Uterus (tissue), 4 donors: ENCODE measurements at places on chromosomes 11 and 22. TPM values are rescaled to one million over a fixed set of nuclear protein-coding genes. Genes with fewer than 3 reads are reported as not detected.

Gene MRGPRE
- not detected for total RNA-seq

Gene OSBPL5
- 83.3 TPM for total RNA-seq

- no peak overlapping the region for H3K4me3 ChIP-seq
- no peaks in the 10 kb centered on the region for H3K4me1 ChIP-seq
- DNase-seq, result no peak
- no peaks in the 10 kb centered on the region for H3K36me3 ChIP-seq
- H3K27me3 ChIP-seq, result no peaks in the 10 kb centered on the region
Measured at GRCh38 chr11:64726867-64727530, 4.0 kb upstream of the NRXN2 start.

Gene NEFH
- total RNA-seq, result not detected

- no peaks in the 10 kb centered on the region for H3K27me3 ChIP-seq
- H3K4me3 ChIP-seq, result no peak overlapping the region
- H3K27ac ChIP-seq, result no peak overlapping the region
Measured at GRCh38 chr11:6538456-6538855, 41.4 kb downstream of the DNHD1 start.

Gene ROBO4
- total RNA-seq, result 11.2 TPM

GRCh38 chr22:19291218-19291579 lies 320 bp downstream of the CLTCL1 start:
- H3K27me3 ChIP-seq, result no peaks in the 10 kb centered on the region
- no peaks in the 10 kb centered on the region for H3K36me3 ChIP-seq
- DNase-seq, result peak; percentile 28
- no peaks in the 10 kb centered on the region for H3K4me1 ChIP-seq
- H3K27ac ChIP-seq, result peak overlapping the region; percentile 66

- no peaks in the 10 kb centered on the region for H3K36me3 ChIP-seq
- H3K27me3 ChIP-seq, result no peaks in the 10 kb centered on the region
- H3K4me1 ChIP-seq, result no peaks in the 10 kb centered on the region
- no peak within 1 kb of the TSS for H3K27ac ChIP-seq
Measured at GRCh38 chr11:107590460-107591377, at the start of gene ELMOD1. Gene ELMOD1 (plus strand): TSS chr11:107591147. CDS start chr11:107618190, 27,043 bp downstream.

DNA sequence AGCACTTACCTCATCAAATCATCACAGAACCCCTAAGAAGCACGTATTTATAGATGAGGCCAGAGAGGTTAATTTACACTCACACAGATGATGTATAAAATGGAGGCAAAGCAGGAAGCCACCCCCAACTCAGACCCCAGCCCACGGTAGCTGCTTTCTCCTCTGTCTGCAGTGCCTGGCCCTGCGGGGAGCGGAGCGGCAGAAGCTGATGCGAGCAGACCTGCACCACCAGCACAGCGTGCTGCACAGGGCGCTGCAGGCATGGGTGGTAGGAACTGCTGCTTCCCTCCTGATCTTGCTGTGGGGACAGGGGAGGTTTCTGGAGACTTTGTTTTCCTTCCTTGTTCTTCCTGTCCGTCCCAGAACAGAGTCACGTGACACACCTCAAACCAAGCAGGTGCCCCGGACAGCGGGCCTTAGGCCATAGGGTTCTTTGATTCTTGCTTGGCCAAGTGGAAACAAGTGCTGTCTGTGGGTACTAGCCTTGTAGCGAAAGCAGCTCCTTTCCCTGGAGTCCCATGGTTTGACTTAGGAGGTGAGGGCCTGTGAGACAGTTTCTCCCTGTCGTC lies 57.8 kb downstream of the PISD start:
- H3K27me3 ChIP-seq, result no peaks in the 10 kb centered on the region
- no peaks in the 10 kb centered on the region for H3K36me3 ChIP-seq
- H3K4me1 ChIP-seq, result peaks cover 13% of the 10 kb centered on the region
- no peak overlapping the region for H3K4me3 ChIP-seq
- H3K27ac ChIP-seq, result peak overlapping the region; percentile 74
- no peak for DNase-seq

DNA sequence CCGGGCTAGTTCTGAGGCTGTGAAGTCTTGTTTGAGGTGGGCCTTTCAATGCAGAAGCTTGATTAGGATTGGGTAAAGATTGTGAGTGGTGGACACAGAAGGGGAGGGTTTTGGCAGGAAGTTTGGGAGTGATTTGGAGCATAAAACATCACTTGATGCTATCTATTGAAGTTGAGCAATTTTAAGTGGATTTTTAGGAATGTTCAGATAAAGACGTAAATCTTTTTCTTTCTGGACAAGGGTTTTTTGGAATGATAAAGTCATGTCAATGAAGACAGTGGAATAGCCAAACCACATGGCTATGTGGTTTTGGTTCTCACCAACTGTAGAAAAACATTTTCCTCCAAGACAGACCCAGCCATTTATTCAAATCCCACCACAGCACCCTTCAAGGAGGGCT lies 111.2 kb upstream of the SNX19 start:
- no peak overlapping the region for H3K27ac ChIP-seq
- no peak for DNase-seq
- no peaks in the 10 kb centered on the region for H3K4me1 ChIP-seq
- no peaks in the 10 kb centered on the region for H3K27me3 ChIP-seq
- no peaks in the 10 kb centered on the region for H3K36me3 ChIP-seq

DNA sequence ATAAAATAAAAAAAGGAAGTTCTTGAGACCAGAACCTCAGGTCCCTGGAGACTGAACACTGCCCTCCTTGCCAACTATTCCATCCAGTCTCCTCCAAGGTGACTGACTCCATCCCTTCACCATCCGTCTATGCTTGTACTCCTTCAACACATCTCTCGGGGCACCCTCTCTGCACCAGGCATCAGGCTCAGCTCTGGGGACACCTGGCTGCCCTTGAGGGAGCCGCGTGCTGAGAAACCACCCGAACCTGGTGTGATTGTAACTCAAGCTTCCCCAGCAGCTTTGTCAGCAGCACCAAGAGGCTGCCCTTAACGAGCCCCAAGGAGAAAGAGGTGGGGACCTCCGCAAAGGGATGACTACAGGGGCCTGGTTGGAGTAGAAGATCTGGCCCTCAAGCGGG lies 1.7 kb downstream of the PTPN5 start:
- H3K4me1 ChIP-seq, result no peaks in the 10 kb centered on the region
- no peaks in the 10 kb centered on the region for H3K36me3 ChIP-seq
- H3K4me3 ChIP-seq, result no peak overlapping the region
- no peak for DNase-seq

DNA sequence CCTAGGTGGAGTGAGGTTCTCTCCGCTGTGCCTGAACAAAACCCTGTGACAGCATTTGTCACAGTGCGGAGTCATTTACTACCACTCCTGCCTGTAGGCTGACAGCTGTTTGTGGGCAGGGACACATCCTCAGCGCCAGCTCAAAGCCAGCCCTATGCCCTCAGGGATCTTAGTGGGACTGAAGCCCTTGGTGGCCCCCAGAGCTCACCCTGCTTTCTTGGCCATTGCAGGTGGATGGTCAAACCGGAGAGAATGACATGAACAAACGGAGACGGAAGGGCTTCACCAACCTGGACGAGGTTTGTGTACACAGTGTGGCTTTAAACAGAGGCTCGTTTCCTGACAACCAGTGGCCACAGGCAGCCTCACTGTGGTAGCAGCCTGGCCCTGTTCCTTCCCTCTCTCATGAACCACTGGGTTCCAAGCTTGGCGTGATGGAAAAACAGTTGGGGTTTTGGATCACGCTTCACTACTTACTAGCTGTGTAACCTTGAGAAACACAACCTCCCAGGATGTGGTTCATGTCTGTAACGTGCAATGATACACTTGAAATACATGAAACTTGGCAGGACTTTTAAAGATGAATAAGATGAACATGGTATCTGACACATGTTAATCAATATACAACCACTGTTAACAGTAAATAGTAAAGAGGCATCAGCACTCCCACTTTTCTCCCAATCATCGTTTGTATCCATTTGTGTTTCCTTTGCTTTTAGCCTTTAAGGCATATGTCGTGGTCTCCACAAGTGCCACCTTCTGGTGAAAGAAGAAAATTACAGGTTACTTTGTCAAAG lies 125.8 kb downstream of the MICAL2 start:
- H3K4me3 ChIP-seq, result no peak overlapping the region
- no peaks in the 10 kb centered on the region for H3K27me3 ChIP-seq
- H3K27ac ChIP-seq, result peak overlapping the region; percentile 71
- DNase-seq, result no peak

GRCh38 chr11:99766811-99767210 lies 746.1 kb downstream of the CNTN5 start:
- H3K4me3 ChIP-seq, result no peak overlapping the region
- H3K27ac ChIP-seq, result no peak overlapping the region
- no peak for DNase-seq
- H3K4me1 ChIP-seq, result no peaks in the 10 kb centered on the region
- H3K36me3 ChIP-seq, result no peaks in the 10 kb centered on the region

DNA sequence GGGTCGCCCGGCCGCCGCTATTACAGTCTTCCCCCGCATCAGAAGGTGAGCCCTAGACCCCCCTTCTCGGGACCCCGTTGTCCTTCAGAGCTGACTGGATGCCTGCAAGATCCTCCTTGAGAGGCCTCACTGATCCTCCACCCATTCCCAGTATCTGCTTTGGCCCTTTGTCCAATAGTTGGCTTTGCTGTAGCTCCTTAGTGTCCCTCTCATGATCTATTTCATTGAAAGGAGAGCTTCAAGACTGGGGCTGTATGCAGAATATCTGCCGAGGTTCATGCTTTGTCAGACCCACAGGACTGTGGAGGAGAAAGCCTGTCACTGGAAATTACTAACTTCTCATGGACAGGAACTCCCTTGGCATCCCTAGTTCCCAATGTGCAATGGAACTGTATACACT lies 499 bp downstream of the DLAT start:
- H3K27me3 ChIP-seq, result no peaks in the 10 kb centered on the region
- no peak for DNase-seq
- no peaks in the 10 kb centered on the region for H3K4me1 ChIP-seq

Gene F2
- total RNA-seq, result not detected

Gene TRIM6
- total RNA-seq, result 4.3 TPM

DNA sequence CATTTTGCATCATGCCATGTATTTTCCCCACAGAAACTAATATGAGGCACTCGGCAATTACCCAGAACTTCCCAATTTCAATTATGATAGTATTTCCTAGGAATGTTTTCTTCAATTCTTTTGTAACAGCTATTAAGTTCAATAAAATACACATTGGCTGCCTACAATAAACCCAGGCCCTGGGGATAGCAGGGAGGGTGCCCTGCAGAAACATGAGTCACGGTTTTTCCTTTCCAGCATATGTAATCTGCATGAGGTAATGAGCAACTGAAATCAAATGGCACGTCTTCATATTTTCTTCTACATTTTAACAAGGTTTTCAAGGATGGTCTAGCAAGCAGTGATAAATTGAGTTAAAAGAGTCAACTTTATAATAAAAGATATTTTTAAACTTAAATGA lies 32.0 kb downstream of the GUCY1A2 start:
- H3K4me3 ChIP-seq, result no peak overlapping the region
- peaks cover 4% of the 10 kb centered on the region for H3K4me1 ChIP-seq
- H3K27ac ChIP-seq, result peak overlapping the region; percentile 83

- no peaks in the 10 kb centered on the region for H3K4me1 ChIP-seq
- H3K27me3 ChIP-seq, result no peaks in the 10 kb centered on the region
- DNase-seq, result peak; percentile 64
- H3K36me3 ChIP-seq, result no peaks in the 10 kb centered on the region
- H3K27ac ChIP-seq, result no peak overlapping the region
- H3K4me3 ChIP-seq, result no peak overlapping the region
Measured at GRCh38 chr22:23128269-23129108, 13.3 kb downstream of the RSPH14 start.

GRCh38 chr22:37552524-37553163 lies 7.6 kb upstream of the CDC42EP1 start:
- H3K36me3 ChIP-seq, result no peaks in the 10 kb centered on the region
- H3K27me3 ChIP-seq, result no peaks in the 10 kb centered on the region
- peaks cover 21% of the 10 kb centered on the region for H3K4me1 ChIP-seq
- peak overlapping the region; percentile 63 for H3K27ac ChIP-seq
- DNase-seq, result peak; percentile 68
- H3K4me3 ChIP-seq, result no peak overlapping the region

DNA sequence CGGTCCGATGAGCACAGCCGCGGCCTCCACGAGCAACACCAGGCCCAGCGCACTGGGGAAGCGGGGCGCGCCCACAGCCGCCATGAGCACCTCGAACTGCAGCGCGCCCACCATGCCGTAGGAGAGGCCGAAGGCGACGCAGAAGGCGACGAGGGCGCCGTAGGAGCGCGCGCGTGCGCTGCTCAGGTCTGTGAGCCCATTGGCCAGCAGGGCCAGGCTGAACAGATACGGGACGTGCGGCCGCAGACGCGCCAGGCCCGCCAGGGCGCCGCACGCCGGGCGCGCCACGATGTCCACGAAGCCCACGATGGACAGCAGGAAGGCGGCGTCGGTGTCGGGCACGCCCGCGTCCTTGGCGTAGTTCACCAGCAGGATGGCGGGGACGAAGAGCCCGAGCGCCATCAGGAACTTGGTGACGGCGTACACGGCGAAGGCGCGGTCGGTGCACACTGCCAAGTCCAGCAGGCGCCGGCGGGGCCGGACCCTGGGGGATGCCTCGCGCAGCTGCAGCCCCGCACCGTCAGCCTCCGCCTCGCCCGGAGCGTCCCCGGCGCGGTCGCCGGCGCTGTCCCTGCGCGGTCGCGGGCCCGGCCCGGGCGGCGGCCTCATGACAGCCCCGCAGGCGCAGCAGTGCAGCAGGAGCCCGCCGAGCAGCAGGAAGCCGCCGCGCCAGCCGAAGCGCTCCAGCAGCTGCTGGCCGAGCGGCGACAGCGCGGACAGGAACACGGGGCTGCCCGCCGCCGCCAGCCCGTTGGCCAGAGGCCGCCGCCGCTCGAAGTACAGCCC lies 2.9 kb downstream of the SLC16A8 start:
- H3K4me3 ChIP-seq, result no peak overlapping the region
- no peaks in the 10 kb centered on the region for H3K4me1 ChIP-seq
- H3K27ac ChIP-seq, result no peak overlapping the region
- peaks cover 8% of the 10 kb centered on the region for H3K27me3 ChIP-seq
- no peaks in the 10 kb centered on the region for H3K36me3 ChIP-seq
- no peak for DNase-seq

Gene TESMIN
- total RNA-seq, result not detected

Gene ELMOD1
- not detected for total RNA-seq
